Mesothelial cell of epicardium (in vitro differentiated cells): ENCODE measurements at places on chromosomes 7 and 10.

GRCh38 chr10:122363722-122364463, 10.6 kb upstream of the PLEKHA1 start:
- no peaks in the 10 kb centered on the region for H3K36me3 ChIP-seq
- no peak overlapping the region for H3K4me3 ChIP-seq
- DNase-seq, result no peak
- H3K27ac ChIP-seq, result no peak overlapping the region
- H3K27me3 ChIP-seq, result peaks cover 13% of the 10 kb centered on the region

DNA sequence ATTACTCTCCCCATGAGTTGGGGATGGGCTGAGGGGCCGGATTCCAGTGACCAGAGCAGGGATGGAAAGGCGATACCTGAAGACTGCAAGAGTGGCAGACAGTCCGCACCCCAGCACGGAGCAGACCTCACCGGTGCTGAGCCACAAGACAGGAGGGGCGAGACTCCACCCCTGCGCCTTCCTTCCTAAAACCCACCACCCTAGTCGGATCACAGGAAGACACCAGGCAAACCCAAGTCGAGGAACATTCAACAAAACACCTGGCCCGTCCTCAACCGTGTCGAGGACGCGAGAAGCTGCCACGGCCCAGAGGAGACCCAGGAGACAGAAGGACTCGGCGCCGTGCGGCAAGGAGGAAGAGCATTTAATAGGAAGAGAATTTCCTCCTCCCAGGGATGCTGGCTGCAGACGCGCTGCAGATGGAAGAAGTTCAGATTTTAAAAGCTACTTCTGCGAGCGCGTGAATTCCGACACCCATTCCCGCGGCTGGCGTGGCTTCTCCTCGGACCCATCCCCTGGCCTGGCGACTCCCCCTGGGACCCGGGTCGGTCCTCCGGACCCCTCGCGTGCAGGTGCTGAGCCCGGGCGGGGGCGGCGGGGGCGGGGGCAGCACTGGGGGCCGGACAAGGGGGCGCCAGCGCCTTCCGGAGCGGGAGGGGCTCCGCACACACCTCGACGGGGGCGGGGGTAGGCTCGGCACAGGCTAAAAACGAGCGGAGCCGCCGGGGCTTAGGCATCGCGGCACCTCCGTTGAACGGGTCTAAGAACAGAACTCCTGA, 563 bp upstream of the UTF1 start:
- H3K4me1 ChIP-seq, result peaks cover 19% of the 10 kb centered on the region
- no peaks in the 10 kb centered on the region for H3K36me3 ChIP-seq
- peaks cover 85% of the 10 kb centered on the region for H3K27me3 ChIP-seq
- H3K4me3 ChIP-seq, result peak overlapping the region; percentile 39

- H3K27ac ChIP-seq, result no peak overlapping the region
- H3K4me1 ChIP-seq, result peaks cover 31% of the 10 kb centered on the region
- H3K27me3 ChIP-seq, result no peaks in the 10 kb centered on the region
- H3K4me3 ChIP-seq, result no peak overlapping the region
Observed at GRCh38 chr10:121449482-121449924, 148.7 kb downstream of the FGFR2 start.

- DNase-seq, result no peak
- H3K36me3 ChIP-seq, result no peaks in the 10 kb centered on the region
- H3K27me3 ChIP-seq, result peaks cover 4% of the 10 kb centered on the region
- H3K4me1 ChIP-seq, result no peaks in the 10 kb centered on the region
Observed at GRCh38 chr7:114047889-114048288, 129.1 kb upstream of the PPP1R3A start.

- H3K4me3 ChIP-seq, result peak overlapping the region; percentile 67
- H3K36me3 ChIP-seq, result peaks cover 17% of the 10 kb centered on the region
- peaks cover 23% of the 10 kb centered on the region for H3K4me1 ChIP-seq
- H3K27ac ChIP-seq, result peak overlapping the region; percentile 93
- no peak for DNase-seq
Observed at GRCh38 chr10:97428572-97428981, 2.6 kb downstream of the PGAM1 start.

GRCh38 chr7:102883098-102883860, 29.5 kb upstream of the LRRC17 start:
- H3K4me3 ChIP-seq, result peak overlapping the region; percentile 29
- H3K27me3 ChIP-seq, result no peaks in the 10 kb centered on the region
- peaks cover 34% of the 10 kb centered on the region for H3K4me1 ChIP-seq
- peak overlapping the region; percentile 93 for H3K27ac ChIP-seq

- H3K36me3 ChIP-seq, result no peaks in the 10 kb centered on the region
- H3K4me3 ChIP-seq, result peak overlapping the region; percentile 62
- peak; percentile 89 for DNase-seq
- H3K4me1 ChIP-seq, result peaks cover 25% of the 10 kb centered on the region
Observed at GRCh38 chr7:155804897-155805825, 7.1 kb downstream of the SHH start.

DNA sequence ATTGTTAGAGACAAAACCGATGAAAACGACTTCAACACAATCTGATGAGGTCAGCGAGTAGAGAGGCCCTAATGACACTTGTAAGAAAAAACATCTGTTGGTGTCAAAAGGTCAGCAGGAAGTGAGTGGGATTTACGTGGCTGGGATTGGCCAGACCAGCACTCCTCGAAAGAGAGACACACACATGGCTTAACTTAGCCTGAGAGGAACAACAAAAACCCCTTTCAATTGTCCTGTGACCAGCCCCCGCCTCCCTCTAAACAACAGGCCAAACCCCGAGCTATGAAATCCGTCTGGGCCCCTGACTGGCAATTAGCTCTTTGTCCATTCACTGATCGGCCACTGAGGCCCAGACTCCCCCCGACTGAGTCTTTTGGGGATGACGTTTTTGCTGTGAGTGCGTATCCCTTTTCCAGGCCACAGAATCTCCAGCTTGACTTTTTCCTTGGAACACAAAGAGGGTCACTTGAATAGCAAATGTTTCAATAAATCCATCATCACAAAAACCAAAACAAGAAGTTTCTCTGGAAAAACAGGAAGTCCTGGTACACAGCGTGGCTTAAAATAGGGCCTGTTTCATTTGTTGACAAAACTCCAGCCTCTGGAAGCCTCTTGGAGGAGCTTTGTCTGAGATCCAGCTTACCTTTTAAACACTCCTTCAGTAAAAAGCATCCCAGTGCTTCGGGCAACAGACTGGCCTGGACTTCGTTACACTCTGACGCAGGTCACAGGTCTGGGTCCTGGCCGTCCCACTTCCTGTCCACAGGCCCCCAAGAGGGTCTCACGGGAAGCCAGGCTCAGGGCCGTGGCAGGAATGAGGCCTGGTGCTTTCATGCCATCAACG, 103.0 kb downstream of the CTBP2 start:
- peak overlapping the region; percentile 99 for H3K27ac ChIP-seq

DNA sequence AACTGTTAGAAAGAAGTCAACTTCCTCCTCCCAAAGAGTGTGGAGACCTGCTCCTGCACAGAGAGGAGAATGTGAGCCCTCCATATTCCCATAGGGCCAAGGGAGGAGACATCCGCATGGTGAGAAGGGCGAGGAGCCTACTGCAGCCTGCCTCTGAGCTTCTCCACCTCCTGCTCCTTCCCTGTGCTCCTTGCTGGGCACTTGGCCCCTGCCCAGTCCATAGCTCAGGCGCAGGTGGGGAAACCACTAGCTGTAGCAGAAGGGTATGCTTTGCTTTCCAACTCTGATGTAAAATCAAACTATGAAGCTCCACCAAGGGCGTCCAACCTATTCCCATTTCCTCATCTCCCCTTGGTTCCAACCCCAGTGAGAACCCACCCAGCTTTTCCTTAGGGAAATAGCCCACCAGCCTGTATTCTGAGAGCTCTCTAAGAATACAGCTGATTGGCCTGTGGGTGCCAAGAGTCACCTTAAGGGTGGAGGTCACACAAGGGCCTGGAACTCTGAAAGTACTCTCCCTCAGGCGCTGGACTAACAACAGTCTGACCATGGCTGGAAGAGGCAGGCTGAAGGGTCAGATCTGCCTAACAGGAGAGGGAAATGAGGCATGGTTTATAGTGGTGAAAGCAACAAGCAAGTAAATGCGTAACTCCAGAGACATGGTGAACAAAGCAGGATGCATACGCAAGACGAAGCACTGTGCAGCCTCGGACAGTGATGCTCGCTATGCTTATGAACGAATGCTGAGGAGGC, 13.9 kb downstream of the ZNF488 start:
- no peak overlapping the region for H3K4me3 ChIP-seq
- H3K27me3 ChIP-seq, result no peaks in the 10 kb centered on the region
- H3K4me1 ChIP-seq, result peaks cover 6% of the 10 kb centered on the region

DNA sequence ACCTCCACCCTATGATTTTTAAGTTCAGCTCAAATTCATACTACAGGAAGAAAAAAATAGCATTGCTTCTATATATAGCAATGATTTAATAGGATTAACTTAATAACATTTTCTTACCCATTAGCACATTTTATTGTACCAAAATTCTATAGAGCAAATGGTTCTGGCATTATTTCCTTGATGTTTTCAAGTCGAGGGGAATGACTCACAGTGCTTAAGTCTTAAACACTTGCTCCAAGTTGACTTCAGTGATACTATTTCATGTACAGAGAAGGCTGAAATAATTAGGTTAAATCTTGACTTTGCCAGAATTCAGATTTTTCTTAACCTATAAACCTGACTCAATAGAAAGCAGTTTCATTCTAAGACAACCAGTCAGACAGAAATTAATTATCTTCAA, 1133.8 kb downstream of the SORCS3 start:
- peaks cover 12% of the 10 kb centered on the region for H3K4me1 ChIP-seq
- H3K4me3 ChIP-seq, result no peak overlapping the region
- no peaks in the 10 kb centered on the region for H3K27me3 ChIP-seq
- H3K36me3 ChIP-seq, result no peaks in the 10 kb centered on the region
- no peak overlapping the region for H3K27ac ChIP-seq
- no peak for DNase-seq

DNA sequence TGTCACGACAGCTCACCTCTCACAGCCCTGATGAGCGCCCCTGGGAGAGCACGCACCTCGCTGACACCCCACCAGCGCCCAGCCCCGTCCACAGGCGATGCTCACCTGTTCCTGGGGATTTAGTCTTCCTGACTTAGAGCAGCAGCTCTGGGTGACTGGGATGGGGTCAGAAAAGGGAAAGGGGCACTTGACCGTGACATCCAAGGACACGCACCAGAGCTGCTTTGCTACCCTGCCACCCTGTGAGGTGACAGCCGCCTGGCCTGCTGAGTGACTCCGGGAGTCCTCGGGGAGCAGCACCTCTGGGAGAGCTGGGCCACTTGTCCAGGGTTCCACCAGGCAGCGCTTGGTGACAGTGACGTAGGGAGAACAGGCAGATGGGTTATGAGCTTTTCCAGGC, 148.2 kb downstream of the PRKAG2 start:
- H3K4me1 ChIP-seq, result peaks cover 22% of the 10 kb centered on the region
- no peak overlapping the region for H3K4me3 ChIP-seq

DNA sequence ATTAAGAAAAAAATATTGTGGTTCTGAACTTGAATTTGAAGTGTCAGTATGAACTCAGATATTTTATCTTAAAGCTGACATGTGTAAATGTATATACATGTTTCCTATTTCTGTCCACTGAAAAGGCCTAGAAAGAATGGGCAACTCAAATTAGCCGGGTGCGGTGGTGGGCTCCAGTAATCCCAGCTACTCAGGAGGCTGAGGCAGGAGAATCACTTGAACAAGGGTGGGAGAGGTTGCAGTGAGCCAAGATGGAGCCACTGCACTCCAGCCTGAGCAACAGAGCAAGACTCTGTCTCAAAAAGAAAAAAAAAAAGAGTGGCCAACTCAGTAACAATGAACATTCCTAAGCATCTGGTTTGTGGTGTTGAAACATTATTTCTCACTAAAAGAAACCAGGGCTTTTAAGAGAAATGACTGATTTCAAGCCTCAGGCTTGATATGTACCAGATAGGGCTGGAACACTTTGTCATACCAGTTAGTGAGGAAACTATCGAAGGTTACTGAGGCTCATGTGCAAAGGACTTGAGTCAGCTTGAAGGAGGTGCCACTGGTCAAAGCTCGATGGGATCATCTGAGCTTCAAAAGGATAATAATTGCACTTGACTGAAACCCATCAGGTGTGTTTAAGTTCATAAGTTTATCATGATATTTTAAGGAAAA, 40.5 kb downstream of the AOAH start:
- peak overlapping the region; percentile 14 for H3K27ac ChIP-seq
- H3K4me3 ChIP-seq, result no peak overlapping the region
- H3K36me3 ChIP-seq, result no peaks in the 10 kb centered on the region
- peaks cover 46% of the 10 kb centered on the region for H3K4me1 ChIP-seq
- DNase-seq, result no peak

- H3K27ac ChIP-seq, result no peak overlapping the region
- no peaks in the 10 kb centered on the region for H3K27me3 ChIP-seq
- DNase-seq, result no peak
- H3K4me3 ChIP-seq, result no peak overlapping the region
Observed at GRCh38 chr10:18155321-18155720, 15.1 kb downstream of the CACNB2 start.

DNA sequence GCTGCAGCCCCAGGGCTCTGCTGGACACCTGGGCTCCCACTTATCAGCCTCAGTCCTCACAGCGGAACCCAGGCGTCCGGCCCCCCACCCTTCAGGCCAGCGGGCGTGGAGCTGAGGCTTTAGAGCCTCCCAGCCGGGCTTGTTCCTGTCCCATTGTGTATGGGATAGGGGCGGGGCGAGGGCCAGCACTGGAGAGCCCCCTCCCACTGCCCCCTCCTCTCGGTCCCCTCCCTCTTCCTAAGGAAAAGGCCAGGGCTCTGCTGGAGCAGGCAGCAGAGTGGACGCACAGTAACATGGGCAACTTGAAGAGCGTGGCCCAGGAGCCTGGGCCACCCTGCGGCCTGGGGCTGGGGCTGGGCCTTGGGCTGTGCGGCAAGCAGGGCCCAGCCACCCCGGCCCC, 2.7 kb downstream of the NOS3 start:
- H3K27ac ChIP-seq, result no peak overlapping the region
- no peak for DNase-seq
- H3K4me1 ChIP-seq, result peaks cover 20% of the 10 kb centered on the region
- H3K36me3 ChIP-seq, result no peaks in the 10 kb centered on the region
- H3K27me3 ChIP-seq, result peaks cover 26% of the 10 kb centered on the region

DNA sequence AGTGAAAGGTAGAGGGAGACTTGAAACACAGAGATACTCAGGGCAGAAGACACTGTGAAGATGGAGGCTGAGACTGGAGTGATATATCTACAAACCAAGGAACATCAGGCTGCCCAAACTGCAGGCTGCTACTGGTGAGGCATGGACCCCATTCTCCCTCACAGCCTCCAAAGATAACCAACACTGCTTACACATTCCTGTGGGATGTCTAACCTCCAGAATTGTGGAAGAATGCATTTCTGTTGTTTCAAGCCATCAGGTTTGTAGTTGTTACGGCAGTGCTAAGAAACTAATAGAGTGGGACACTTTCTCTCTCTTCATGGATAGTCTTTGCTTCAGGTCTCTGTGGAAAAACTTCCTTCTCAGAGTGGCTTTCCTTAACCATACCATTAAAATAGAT, 182.6 kb upstream of the TMEM106B start:
- H3K4me3 ChIP-seq, result no peak overlapping the region
- no peak overlapping the region for H3K27ac ChIP-seq
- peaks cover 12% of the 10 kb centered on the region for H3K4me1 ChIP-seq
- DNase-seq, result no peak
- no peaks in the 10 kb centered on the region for H3K36me3 ChIP-seq

- no peak for DNase-seq
- no peaks in the 10 kb centered on the region for H3K27me3 ChIP-seq
- H3K4me1 ChIP-seq, result peaks cover 7% of the 10 kb centered on the region
- H3K27ac ChIP-seq, result no peak overlapping the region
- H3K4me3 ChIP-seq, result no peak overlapping the region
- no peaks in the 10 kb centered on the region for H3K36me3 ChIP-seq
Observed at GRCh38 chr7:111364413-111364812, 197.9 kb downstream of the IMMP2L start.

GRCh38 chr7:29825775-29826529, 19.6 kb downstream of the WIPF3 start:
- DNase-seq, result no peak
- H3K27me3 ChIP-seq, result peaks cover 5% of the 10 kb centered on the region
- no peak overlapping the region for H3K27ac ChIP-seq
- H3K4me1 ChIP-seq, result no peaks in the 10 kb centered on the region

- H3K27me3 ChIP-seq, result peaks cover 50% of the 10 kb centered on the region
- no peak for DNase-seq
- peak overlapping the region; percentile 22 for H3K27ac ChIP-seq
- no peaks in the 10 kb centered on the region for H3K36me3 ChIP-seq
Observed at GRCh38 chr7:21771906-21772610, 173.6 kb downstream of the CDCA7L start.
